Posterior cingulate gyrus (tissue), 11 donors: ENCODE measurements at places on chromosomes 11 and 22.

- DNase-seq, result no peak
Measured at GRCh38 chr11:61628662-61628970, 47.7 kb upstream of the SYT7 start.

DNA sequence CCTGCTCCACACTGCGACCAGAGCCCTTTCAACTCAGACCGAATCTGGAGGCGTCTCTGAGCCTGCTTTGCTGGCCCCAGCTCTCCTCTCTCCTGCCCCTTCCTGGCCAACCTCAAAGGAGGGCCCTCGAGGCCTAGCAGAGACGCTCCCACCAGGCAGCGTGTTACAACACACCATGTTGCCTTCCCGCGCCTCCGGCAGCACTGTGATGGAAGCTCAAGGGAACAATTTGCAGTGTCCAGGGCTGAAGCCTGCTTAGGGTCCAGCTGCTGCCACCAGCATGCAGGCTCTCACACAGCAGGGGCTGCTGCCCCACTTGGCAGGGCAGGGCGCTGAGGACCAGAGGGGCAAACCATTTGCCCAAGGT, 18.4 kb downstream of the LINC01488 start:
- peak; percentile 59 for DNase-seq

DNA sequence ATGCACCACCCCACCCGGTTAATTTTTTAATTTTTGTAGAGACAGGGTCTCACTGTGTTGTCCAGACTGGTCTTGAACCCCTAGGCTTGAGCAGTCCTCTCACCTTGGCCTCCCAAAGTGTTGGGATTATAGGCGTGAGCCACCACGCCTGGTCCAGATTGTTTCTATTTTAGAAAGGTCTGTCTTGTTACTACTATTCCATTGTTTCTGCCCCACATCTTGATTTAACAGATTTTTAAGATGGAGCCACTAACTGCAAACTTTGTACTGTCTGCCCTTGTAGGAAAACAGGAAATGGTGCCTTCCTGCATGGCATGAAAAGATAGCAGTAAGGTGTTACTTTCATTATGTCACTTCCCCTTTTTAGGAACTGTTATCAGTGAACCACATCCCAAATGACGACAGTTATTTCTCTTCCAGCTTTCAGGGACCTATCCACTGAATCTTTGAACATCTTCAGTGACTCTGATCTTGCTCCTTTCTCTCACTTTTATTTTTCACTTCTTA, 23.2 kb downstream of the TAF1D start:
- no peak for DNase-seq

DNA sequence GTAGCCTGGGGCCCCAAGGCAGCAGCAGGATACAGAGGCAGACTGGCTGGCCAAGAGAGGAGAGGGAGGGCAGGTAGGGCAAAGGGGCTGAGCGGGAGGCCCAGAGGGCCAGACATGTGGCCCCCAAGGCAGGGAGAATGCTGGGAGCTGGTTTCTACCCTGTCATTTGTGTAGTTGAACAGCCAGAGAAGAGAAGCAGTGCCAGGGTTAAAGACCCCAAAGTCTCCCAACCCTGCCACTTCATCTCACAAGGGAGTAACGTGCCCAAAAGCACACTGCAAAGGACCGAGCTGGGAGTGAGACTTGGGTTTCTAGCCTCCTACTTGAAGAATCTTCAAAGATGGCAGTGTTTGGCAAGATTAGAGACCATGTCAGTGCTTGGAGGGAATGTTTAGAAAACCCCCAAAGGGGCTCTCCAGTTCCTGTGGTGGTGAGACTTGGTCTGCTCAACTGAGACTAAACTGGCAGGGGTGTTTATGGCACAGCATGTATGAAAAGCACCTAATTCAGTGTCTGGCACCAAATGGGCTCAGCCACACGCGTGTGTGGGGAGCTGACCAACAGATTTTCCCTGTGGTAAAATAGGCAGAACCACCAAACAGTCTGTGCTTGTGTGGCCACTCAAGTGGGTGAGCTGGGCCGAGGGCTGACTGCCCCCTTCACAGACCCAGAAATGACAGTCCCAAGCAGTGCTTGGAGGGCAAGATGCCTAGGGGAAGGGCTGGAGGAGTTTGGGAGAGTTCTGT, 68.2 kb upstream of the CLTCL1 start:
- no peak for DNase-seq

DNA sequence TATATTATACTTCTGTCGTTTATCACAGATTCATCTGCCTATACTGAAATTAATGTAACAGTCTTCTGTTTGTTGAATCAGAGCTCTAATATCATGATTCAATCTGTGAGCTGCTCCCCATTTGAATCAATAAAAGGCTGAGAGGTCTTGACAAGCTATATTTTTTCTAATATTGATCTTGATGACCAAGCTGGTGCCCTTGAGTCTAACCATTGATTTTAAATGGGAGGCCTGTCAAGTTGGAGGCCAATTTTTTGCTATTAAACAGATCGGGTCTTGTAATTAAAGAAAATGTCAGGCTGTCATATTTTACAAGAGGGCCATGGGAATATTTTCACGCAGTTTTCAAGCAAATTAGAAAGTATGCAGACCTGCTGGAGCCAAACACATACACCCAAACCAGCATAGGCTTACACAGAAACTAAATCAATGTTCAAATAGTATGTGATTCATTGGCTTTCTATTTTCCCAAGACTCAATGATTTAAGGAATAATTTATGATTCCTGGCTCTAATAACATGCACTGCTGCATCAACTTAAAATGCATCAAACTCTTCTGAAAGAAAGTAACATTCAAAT, 286.9 kb downstream of the CNTN5 start:
- DNase-seq, result no peak
